Frontal cortex (tissue), 4 donors: ENCODE measurements at places on chromosomes 11 and 22. TPM values are rescaled to one million over a fixed set of nuclear protein-coding genes. Genes with fewer than 3 reads are reported as not detected.

BTBD18 gene
- not detected for total RNA-seq

DERL3 gene
- 0.82 TPM for total RNA-seq

PATE3 gene
- not detected for total RNA-seq

GRCh38 chr11:23732026-23732425 is 764.8 kb upstream of the LUZP2 start:
- no peak for DNase-seq
